ENCODE measurements at places on chromosomes 6 and 20.
A peak's percentile ranks its signal among the peaks of the same experiment; 100 is the strongest.

DNA sequence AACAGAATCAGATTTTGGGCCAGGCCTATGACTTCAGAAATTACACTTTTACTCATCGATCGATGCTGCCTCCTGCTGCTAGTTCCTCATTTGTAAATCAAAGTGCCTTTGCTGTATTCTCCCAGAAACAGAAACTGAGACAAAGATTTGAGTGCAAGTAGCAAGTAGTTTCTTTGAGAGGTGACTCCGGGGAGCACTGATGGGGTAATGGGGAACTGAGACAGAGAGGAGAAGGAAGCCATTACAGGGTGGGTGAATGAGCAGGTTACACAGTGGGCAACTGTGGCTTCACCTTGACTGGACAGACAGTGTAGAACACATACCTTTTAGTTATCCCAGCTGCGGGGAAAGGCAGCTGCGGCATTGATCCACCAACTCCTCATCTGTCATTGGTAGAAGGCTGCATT, 9.7 kb upstream of the CD40 start:
- DNase-seq: no peak

DNA sequence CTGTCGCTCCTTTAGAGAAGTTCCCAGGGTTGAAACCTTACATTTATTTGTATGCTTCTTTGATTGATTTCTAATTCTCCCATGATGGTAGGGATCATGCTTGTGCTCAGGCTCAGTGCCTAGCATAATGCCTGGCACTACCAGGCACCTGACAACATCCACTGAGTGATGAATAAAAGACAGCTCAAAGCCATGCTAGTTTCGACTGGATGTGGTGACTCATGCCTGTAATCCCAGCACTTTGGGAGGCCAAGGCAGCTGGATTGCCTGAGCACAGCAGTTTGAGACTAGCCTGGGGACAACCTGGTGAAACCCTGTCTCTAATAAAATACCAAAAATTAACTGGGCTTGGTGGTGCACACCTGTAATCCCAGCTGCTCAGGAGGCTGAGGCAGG, 11.6 kb upstream of the CD164 start:
- no peak for DNase-seq

GRCh38 chr20:46720776-46721425, 11.5 kb downstream of the SLC2A10 start:
- no peak for DNase-seq

- no peak for DNase-seq
These were observed 479.7 kb upstream of the MARCKS start for GRCh38 chr6:113377362-113377942.

DNA sequence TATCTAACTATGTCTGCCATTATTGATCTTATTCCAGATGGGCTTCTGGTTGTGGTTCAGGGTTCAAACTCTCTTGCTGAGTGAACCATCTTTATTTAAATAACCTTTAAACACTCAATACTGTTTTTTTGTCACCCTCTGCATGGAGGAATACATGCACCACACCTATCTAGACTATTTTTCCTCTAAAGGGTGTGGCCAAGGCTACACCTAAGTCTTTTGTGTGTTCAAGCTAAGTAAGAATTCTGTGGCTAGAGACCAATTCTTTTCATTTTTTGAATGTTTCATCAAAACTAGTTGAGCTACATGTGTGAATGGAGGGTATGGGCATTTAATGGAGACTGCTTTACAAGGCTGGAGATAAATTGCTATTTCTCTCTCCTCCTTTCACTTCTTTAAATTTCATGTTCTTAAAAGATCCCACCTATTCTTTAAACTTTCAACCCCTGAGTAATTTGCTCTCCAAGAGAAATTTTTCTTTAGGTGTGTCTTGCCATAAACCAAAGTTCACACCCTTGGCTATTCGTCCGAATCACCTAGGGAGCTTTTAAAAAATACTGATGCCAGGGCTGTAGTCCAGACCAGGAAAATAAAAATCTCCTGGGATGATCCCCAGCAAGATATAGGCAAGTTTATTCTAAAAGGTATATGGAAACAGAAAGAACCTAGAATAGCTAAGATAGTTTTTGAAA, 24.8 kb upstream of the MBOAT1 start:
- no peak for DNase-seq

- peak; percentile 97 for DNase-seq
These were observed 9.3 kb upstream of the ID1 start for GRCh38 chr20:31595654-31596411.

GRCh38 chr20:3119044-3119443, 34.5 kb upstream of the AVP start:
- no peak for DNase-seq

GRCh38 chr6:134830940-134831339, 119.0 kb downstream of the ALDH8A1 start:
- DNase-seq: no peak

GRCh38 chr20:58626051-58626450, 25.0 kb upstream of the STX16 start:
- no peak for DNase-seq

DNA sequence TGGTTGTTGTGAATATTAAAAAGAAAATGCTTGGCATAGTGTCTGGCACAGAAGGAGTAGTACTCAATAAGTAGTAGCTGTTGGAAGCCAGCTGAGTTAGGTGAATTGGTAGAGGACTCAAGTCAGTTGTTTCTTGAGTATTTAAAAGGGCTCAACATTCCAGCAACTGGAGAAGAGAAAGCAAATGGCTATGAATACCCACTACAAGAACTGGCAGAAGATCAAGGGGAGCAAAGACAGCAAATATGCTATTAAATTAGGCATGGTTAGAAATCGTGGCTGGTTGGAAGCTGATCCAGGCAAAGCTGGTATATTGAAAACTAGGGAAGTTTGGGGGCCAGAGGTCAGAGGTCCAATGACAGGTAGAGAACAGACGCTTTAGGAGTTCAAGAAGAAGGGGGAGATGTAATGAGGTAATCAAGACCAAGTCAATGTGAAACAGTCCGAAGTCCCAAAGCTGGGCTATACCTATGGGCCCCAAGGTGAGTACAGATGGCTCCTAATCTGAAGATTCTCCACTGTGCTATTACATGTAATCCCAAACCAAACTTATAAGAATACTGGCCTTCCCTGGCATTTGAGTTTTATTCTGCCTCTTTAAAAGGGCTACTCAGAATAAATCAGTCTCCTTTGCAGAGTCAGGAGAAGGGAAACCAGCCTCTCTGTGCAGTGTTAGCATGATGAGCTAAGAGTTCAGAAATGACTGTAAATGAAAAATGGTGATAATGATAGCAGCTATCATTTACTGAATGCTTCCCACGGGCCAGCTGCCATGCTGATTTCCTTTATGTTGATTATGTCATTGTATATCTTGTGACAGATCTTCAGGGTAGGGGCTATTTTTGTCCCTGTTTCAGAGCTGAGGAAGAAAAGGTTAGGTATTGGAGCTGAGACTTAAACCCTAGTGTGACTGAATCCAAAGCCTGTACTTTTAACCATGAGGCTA, 122.3 kb downstream of the ANKS1A start:
- DNase-seq: no peak

DNA sequence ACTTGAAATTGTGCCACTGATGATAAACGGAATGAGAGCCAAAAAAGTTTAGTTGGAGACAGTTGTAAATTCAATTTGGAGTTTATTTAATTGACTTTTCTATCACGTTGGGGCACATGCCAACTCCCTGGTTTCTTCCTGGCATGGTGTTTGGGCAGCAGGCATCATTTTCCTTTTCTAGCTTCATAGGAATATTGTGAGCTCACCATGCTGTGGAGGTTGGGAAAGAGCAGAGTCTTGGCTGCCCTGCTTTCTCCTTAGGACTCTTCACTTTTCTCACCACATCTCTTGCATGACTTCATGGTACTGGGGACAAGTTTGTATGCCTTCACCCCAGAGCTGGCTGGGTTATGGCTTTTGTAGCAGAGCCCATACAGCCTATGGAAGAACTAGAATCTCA, 6.4 kb downstream of the SCAND1 start:
- DNase-seq: no peak

GRCh38 chr6:57342148-57342669, 24.8 kb downstream of the PRIM2 start:
- no peak for DNase-seq

DNA sequence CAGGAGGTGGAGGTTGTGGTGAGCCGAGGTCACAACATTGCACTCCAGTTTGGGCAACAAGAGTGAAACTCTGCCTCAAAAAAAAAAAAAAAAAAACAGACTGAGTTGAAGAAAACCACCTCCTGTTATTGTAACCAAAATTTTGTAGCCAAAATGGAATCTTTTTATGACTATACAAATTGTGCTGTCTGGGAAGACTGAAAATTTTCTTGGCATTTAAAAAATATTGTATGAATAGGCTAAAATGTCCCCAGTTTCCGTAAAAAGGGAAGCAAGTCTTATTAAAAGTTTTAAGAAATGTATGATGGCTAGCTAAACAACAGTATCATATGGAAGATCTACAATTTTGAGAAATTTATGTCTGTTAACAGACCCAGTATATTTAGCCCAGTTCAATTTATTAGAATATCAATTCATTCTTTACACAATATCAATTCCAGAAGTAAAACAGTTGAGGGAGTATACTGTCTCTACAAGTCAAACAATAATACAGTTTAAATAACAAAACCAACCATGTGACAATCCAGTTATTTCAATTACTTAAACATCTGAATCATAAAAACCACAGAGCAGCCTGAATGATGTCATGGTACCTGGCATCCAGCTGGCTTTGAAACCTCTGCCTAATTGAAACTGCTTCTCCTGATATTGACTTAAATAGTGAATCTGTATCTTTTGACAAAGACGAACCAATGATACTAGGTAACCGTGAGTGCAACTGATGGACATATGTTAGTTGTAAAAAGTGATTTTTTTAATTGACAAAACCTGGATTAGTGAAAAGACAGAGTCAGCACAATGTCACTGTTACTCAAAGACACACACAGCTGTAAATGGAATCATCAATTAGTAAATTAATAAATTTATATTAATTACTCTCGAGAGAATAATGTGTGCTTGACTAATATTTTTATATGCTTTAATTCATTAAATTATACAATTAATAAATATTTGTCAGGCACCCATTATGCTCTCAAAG, 166.6 kb upstream of the MARCKS start:
- no peak for DNase-seq

DNA sequence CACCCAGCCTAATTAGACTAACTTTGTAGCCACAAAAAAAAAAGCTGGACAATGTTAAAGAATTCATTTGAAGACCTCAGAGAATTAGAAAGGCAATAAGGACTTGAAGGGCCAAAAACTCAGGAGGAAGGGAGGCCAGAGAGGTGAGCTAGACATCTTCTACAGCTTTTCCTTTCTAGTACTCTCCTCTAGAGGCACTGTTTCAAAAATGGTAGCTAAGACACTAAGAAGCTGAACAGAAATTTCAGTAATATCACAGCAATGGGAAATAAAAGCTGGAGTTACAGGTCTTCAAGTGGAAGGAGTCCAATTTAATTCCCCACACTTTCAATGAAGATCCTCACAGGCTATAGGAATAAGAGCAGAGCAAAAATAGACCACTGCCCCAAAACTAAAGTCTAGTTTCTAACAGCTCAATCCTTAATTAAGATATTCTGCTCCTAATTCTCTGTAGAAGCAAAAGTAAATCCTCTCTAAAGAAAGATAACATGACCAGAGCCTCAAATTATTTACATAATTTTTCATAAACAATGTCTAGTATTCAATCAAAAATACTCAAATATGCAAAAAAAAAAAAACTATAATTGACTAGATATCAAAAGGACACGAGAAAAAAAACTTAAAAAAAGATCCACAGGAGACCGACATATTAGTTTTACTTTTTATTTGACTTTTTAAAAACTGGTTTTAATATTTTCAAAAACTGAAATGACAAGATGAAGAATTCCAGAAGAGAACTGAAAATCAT, 63.7 kb downstream of the RNGTT start:
- DNase-seq: no peak

- DNase-seq: no peak
These were observed 59.0 kb downstream of the IYD start for GRCh38 chr6:150427843-150428242.

GRCh38 chr20:7893014-7893730, 47.1 kb downstream of the HAO1 start:
- no peak for DNase-seq

- DNase-seq: no peak
These were observed 244.2 kb downstream of the HIVEP2 start for GRCh38 chr6:142700671-142701312.

GRCh38 chr20:18571578-18571977, 4.3 kb downstream of the SMIM26 start:
- no peak for DNase-seq

DNA sequence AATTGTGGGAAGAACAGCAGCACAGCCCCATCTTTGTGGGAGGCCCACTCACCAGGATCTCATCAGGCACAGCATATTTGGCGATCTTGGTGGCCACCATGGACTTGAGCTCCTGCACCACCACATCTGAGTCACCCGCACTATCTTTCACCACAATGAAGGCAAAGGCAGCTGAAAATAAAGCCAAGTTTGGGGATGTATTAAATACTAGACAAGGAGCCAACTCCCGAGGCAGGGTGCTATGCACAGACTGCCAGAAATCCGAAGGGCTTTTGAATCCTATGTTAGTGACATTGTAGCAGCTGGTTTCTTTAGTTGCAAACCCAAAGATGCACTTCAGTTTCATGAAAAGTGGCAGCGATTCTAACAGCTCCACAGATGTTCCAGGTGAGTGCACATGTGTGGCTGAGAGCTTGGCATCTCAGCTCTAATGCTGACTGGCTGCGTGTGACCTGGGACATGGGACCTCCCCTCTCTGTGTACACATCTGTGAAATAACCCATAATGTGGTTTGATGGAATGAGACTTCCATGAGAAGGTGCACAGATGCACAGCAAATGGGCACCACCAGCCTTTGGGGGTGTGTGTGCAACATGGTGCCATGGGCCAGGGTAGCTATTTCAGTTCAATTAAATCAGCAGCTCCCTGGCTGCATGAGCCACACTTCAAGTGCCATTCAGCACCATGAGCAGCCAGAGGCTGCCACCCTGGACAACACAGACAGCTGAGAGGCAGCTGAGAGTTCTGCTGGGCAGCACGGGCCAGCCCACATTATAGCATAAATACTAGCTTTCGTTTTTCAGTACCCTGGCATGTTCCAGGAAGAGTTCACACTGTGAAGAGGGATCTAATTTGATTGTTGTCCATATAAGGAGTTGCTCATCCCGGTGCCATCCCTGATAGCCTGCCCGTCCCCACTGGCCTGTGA, 16.9 kb upstream of the APMAP start:
- DNase-seq: peak; percentile 55

DNA sequence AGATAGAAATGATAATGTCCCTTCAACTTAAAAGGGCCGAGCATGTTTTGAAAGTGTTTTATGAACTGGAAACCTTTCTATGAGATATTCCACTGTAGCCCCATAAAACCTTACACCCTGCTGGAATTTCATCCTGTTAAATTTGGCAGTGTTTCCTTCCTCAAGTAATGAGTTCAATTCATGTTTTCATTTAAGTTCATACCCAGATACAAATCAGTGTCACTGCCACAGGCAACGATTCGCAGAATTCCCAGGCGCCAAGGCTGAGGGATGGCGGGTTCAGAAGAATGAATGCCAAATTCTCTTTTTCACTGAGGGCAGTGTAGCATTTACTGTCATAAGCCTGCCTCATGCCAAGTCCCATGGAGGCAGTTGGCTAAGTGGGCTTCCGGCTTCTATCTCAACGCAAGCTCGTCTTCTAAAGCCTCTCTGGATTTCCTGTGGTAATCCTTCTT, 511.8 kb upstream of the ID4 start:
- no peak for DNase-seq

GRCh38 chr6:146943664-146944063, 260.6 kb upstream of the STXBP5 start:
- DNase-seq: no peak

- DNase-seq: no peak
These were observed 51.3 kb upstream of the EIF2S2 start for GRCh38 chr20:34163307-34163706.

- DNase-seq: no peak
These were observed 1.9 kb downstream of the LRFN2 start for GRCh38 chr6:40585223-40585622.

Data from mesenteric fat pad (tissue), 1 donor.